ENCODE measurements at places on chromosomes 3 and 15.
A peak's percentile ranks its signal among the peaks of the same experiment; 100 is the strongest.

DNA sequence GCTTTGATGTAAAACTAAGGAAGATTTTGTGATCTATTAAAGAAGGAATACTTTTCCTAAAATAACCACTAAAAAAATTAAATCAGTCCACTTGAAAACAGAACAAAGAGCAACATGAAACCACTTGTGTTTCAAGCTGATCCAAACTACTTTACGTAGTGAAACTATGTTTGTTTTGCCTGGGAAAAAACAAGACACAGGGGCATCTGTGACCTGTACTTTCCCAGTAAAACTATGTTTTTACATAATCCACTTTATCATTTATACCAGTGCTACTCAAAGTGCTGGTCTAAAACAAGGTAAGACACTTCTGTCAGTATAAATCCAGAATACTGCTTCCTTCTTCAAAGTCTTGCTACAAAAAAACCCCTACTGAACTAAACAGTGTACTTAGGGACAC lies 56.7 kb downstream of the SPG11 start:
- DNase-seq = no peak

DNA sequence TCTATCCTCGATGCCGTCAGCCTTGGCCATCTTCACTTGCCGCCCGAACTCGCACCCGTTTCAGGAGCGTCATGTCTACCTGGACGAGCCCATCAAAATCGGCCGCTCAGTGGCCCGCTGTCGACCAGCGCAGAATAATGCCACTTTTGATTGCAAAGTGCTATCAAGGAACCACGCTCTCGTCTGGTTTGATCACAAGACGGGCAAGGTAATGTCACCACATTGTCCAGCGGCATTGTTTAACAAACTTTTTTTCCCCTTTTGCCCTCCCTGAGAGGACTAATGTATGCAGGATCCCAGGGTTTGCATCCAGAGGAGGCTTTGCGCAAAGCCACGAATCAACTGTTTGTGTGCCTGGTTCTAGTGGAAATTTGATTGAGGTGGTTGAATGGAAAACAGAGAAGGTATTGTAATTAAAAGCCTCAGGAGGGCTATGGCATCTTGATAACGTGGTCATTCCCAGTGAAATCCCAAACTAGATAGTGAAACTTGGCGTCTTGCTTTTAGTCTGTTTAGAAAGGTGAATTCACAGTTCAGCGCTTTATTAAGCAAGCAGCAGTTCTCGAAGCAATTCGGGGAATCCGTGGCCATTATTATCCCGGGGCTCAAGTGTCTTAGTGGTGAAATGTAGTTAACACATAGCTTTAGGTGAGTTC lies 1.7 kb downstream of the SLMAP start:
- DNase-seq = no peak

DNA sequence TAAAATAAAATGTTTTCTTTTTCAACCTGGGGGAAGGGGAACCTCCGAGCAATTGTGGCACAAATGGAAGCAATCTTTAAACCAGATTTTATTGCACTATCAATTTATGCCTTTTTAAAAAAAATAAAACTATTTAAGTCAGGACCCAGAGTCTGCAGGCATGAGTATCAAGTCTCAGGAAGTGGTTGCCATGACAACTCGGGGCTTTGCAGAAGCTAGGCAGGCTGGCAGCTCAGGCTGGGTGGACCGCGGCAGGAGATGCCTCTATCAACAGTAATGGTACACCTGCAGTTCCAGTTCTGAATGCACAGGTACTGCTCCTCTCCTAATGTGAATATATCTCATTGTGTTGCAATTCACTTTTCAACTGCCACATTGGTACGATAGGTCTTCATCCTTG lies 447.7 kb downstream of the GABRG3 start:
- no peak for DNase-seq

- DNase-seq = no peak
Measured at GRCh38 chr3:49601358-49602048, 47.2 kb downstream of the BSN start.

DNA sequence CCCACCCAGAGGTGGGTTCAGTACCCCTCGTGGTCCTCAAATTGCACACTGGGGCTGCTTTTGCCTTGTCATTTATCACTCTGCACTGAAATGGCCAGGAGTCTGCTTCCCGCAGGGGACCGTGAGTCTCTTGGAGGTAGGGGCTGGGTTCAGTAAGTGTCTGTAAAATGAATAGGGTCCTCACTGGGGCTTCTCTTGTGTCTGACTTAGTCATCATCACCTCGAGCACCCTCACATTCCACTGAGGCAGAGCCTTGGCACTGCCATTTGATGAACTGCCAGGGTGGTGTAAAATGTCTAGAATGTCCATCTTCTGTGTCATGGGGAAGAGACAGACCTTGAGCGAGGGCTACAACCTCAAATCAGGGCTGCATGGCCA lies 61.0 kb upstream of the RYK start:
- no peak for DNase-seq

DNA sequence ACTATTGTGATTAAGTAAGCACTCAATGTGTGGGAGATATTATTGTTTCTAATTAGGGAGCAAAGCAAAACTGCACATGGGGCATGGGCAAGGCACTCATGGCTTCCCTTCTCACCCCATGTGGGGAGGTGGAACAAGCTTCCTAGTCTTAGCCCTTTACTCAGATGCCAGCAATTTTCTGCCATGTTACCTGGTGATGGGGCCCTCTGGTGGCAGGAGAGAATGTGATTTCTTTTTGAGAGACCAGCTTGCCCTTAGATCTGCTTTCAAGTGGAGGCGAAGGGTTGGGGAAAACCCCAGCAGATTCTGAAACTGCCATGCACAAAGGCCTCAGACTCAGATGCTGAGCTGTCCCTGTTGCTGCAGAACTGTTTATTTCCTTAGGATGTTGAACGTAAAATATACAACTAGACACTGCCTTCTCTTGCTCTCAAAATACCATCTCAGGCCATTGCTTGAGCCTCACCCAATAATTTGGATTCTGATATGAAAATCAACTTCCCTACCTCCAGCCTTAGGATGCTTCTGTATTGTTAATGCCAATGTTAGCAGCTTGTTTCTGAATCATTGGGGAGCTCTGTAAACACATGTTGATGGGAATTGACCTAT lies 130.2 kb upstream of the TPRG1 start:
- DNase-seq = peak; percentile 45

GRCh38 chr15:39451121-39451688 lies 129.7 kb upstream of the THBS1 start:
- DNase-seq = no peak

DNA sequence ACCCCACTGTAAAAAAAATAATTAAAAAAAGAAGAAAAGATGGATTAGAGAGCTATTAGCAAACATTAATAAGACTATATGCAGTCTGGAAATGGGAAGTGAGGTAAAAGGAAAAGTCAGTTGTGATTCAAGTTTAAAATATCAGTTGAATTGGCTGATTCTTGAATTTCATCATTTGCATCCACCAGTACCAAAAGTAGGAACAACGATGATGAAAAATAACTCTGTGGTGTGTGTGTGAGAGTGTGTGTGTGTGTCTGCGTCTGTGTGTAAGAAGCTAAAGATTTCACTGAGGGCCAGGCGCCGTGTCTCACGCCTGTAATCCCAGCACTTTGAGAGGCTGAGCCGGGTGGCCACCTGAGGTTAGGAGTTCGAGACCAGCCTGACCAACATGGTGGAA lies 56.0 kb upstream of the SLC4A7 start:
- no peak for DNase-seq

DNA sequence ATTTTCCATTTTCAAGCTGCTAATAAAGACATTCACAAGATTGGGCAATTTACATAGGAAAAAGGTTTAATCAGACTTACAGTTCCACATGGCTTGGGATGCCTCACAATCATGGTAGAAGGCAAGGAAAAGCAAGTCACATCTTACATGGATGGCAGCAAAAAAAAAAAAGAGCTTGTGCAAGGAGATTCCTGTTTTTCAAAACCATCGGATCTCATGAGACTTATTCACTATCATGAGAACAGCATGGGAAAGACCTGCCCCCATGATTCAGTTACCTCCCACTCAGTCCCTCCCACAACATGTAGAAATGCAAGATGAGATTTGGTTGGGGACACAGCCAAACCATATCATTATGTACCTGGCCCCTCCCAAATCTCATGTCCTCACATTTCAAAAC lies 202.0 kb downstream of the FNDC3B start:
- no peak for DNase-seq

DNA sequence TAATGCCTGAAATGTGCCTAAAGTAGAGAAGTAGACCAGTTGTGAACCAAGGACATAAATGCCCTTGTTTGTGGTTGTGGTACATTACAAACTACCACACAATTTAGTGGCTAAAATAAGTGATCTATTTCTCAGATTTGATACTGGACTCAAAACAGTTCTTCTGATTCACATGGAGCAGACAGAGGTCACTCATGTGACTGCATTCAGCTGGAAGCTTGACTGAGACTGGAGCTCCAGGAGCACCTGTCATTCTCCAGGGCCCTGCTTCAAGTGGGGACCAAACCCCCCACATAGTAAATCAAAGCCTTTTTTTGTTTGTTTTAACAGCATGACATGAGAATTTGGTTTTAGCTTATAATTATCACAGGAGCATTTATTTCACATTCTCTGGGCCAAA lies 301.2 kb downstream of the OXSM start:
- no peak for DNase-seq

GRCh38 chr15:83155942-83156341 lies 48.5 kb downstream of the TM6SF1 start:
- DNase-seq = no peak

DNA sequence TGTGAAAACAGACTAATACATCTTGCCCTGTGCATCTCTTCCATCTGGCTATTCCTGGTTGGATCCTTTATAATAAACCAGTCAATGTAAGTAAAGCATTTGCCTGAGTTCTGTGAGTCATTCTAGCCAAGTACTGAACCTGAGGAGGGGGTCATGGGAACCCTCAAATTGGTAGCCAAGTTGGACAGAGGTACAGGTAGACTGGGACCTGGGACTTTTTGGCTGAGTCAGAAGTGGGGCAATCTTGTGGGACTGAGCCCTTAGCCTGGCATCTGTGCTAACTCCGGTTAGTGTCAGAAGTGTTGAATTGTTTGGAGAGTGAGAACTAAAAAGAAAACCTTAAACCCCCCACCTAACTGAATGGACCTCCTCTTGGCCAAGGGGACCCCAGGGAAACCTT lies 21.0 kb upstream of the LIMD1 start:
- no peak for DNase-seq

- no peak for DNase-seq
Measured at GRCh38 chr3:89252016-89252415, 144.6 kb downstream of the EPHA3 start.
